ENCODE measurements at places on chromosomes 13 and 19.

GRCh38 chr19:23971598-23971997, 56.9 kb downstream of the ZNF726 start:
- no peak for DNase-seq

DNA sequence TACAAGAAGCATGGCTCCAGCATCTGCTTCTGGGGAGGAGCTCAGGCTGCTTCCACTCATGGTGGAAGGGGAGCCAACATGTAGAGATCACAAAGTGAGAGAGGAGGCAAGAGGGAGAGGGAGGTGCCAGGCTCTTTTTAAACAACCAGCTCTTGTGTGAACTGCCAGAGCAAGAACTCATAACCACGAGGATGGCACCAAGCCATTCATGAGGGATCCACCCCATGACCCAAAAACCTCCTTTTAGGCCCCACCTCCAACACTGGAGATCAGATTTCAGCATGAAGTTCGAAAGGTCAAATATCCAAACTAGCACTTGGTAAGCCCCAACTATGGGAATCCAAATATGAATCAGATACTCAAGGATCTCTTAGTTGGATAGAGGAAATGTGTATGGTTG, 131.2 kb downstream of the RXFP2 start:
- DNase-seq = no peak

- DNase-seq = no peak
Observed at GRCh38 chr19:42466521-42467182, 23.9 kb upstream of the CXCL17 start.

DNA sequence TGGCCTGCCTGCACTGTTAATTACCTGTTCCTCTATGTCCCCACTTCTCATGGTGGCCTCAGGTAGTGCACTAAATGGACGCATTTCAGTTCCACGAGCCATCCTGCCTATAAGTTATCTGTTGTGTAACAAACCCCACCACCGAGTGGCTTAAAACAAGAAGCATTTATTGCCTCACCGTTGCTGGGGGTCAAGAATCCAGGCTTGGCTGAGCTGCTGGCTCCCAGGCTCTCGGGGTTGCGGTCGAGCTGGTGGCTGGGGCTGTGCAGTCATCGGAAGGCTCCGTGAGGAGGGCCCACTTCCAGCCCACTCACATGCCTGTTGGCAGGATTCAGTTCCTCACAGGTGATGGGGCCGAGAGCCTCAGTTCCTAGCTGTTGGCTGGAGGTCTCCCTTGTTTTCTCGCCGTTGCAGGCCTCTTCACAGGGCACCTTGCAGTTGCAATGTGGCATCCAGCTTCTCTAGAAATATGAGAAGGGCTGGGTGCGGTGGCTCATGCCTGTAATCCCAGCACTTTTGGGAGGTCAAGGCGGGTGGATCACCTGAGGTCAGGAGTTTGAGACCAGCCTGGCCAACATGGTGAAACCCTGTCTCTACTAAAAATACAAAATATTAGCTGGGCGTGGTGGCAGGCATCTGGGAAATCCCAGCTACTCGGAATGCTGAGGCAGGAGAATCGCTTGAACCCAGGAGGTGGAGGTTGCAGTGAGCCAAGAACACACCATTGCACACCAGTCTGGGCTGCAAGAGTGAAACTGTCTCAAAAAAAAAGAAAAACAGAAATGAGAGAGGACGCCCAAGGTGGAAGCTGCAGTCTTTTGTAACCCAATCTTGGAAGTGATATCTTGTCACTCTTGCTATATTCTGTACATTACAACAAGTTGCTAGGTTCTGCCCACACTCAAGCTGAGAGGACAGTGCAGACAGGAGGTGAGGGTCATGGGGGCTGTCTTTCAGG, 6.5 kb upstream of the PTOV1 start:
- no peak for DNase-seq

GRCh38 chr13:44920013-44920412, 69.3 kb downstream of the NUFIP1 start:
- no peak for DNase-seq

DNA sequence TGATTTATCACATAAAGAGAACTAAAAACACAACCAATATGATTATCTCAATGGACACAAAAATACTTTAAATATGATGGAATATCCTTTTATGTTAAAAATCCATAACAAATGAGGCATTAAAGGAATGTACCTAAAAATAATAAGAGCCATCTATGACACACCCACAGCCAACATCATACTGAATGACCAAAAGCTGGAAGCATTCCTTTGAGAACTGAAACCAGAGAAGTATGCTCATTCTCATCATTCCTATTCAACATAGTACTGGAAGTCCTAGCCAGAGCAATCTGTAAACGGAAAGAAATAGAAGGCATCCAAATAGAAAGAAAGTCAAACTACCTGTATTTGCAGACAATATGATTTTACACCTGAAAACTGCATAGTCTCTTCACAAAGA, 671.0 kb downstream of the SLITRK1 start:
- no peak for DNase-seq

DNA sequence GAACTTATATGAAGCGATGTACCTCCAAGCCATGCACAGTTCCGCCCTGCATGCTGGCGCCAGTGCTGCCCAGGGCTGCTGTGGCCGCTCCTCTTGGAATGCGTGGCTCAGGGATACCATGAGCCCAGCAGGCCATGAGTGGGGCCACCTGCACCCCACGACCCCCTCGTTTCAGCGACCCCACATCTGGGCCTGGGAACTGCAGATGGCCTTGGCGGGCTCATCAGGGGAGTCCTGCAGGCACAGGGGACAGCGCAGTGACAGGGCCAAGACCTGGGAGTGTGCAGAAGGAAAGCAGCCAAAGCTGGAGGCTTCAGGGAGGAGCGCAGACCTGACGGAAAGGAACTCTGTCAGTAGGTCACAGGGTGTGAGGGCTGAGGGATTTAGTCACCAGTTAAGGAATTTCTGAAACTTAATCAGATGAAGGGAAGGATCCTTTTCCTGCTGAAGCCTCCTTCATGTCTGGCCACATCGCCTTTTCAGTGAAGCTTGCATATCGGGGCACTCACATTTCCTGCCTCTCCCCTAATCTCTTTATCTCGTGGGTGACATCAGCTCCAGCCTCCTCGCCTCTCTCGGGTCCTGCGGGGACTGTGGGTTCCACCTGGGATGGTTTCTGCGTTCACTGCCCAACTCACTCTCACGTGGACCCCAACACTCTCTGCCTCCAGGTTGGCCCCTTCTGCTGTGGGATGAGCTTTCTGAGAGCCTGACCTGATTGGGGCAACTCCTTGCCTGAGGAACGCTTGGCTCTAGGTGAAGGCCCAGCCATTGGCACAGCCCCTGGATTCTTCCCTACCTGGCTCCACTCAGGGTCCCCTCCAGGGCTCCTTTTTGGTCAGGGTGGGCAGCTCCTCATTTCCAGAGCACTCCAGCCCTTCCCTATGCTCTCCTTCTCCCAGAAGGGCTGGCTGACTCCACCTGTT, 123.5 kb downstream of the CRYL1 start:
- DNase-seq = peak; percentile 8

- no peak for DNase-seq
Observed at GRCh38 chr13:56986121-56986520, 154.6 kb upstream of the PRR20A start.

GRCh38 chr13:66809485-66809884, 420.7 kb downstream of the PCDH9 start:
- no peak for DNase-seq

GRCh38 chr19:54317108-54317964, 4.4 kb upstream of the LILRA5 start:
- DNase-seq = no peak

DNA sequence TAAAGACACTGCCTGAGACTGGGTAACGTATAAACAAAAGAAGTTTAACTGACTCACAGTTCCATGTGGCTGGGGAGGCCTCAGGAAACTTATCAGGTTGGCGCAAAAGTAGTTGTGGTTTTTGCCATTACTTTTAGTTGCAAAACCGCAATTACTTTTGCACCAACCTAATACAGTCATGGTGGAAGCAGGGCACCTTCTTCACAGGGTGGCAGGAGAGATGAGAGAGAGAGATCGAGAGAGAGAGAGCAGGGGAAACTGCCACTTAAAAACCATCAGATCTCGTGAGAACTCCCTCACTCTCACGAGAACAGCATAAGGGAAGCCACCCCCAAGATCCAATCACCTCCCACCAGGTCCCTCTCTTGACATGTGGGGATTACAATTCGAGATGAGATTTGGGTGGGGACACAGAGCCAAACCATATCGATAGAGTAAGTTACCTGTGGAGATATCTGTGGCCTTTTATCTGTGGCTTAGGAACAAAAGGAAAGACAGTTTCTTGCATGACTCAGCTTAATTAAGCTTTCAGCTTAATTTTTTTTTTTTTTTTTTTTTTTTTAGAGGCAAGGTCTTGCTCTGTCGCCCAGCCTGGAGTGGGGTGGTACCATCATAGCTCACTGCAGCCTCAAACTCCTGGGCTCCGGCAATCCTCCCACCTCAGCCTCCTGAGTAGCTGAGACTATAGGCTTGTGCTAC, 7.6 kb upstream of the CABP5 start:
- no peak for DNase-seq

DNA sequence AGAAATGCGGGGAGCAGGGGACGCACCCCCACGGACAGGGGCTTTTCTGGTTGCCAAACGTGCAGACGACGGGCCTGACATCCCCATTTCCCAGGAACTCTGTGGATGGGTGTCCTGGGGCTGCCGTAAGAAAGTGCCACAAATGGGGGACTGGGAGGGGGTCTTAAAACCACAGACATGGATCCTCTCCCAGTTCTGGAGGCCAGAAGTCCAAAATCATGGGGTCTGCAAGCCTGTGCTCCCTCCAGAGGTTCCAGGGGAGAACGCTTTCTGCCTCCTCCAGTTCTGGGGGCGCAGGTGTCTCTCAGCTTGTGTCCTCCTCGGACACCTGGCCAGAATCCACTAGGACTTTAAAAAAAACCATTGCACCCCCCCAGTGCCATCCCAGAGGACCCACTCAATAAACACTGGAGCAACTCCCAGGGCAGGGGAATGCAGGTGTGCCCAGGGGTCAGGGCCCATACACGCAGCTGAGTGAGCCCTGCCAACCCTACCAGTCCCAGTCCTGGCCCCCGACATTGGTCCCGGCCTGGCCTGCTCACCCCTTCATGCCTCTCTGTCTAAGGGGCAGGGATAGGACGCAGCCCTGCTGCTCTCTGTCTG, 103.9 kb downstream of the GADD45B start:
- no peak for DNase-seq

GRCh38 chr13:31982124-31982523, 49.5 kb upstream of the FRY start:
- no peak for DNase-seq

GRCh38 chr13:82634946-82635345, 1247.3 kb downstream of the SLITRK1 start:
- DNase-seq = no peak

DNA sequence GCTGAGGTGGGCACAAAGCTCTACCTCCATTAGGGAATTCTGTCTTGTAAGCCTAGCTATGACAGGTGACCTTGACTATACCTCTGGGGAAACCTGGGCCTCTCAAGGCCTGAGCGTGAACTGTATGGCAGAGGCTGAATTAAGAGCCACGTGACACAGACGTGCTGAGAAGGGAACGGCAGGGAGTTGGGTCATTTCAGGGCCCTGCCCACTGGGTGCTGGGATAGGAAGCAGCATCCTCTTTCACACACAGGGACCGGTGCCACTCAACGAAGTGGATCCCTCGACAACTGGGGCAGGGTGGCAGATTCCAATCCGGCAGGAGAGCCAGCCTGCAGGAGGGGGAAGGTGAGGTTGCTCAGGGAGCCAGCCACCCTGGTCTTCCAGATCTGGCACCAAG, 9.2 kb downstream of the ASF1B start:
- DNase-seq = no peak

DNA sequence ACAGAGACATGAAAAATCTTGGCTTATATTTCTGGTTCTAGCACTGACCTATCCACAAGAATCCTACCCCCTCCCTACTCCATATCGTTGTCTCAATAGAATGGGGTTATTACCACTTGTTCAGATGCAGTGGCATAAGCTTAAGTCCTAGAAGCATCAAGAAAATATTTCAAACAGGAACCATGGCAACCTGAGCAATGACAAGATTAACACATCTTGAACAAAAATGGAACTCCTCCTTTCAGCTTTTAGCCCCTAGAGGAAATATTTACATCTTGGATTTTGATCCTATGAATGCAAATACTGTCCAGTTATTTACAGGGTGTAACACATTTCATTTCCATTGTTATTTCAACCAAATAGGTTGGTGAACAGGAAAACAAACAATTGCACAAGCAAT, 46.1 kb upstream of the TSC22D1 start:
- DNase-seq = no peak

DNA sequence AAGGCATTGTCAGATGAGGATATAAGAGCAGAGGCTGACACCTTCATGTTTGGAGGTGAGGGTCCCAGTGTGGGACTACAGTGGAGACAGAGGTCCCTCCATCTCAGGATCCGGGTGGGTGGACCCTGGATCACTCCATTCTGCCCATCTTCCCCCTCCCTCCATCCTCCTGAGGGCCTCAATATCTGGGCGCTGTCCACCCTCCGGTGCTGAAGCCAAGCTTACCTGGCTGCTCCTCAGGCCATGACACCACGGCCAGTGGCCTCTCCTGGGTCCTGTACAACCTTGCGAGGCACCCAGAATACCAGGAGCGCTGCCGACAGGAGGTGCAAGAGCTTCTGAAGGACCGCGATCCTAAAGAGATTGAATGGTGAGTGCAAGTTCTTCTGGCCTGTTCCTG, 11.9 kb downstream of the CYP4F12 start:
- DNase-seq = no peak

- no peak for DNase-seq
Observed at GRCh38 chr13:92177966-92178365, 779.5 kb downstream of the GPC5 start.
